ENCODE measurements at places on chromosomes 1 and 21.
A peak's percentile ranks its signal among the peaks of the same experiment; 100 is the strongest.

DNA sequence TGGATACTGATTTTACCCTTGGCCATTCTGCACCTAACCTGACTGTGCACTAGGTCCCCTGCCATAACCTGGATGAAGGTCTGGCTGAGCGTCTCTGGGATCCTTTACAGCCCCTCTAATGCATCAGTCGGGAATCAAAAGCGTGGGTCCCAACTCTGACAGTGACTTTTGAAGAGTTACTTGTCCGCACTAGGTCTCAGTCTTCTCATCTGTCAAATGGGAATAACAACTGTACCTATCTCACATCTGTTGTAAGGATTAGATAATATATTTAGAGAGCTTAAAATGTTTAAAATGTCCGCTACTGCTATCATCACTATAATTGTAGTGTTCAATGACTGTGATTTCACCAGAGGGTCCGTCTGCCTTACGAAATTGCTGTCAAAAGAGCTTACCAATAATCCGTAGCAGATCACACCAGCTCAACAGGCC lies 746 bp downstream of the TADA1 start:
- no peak for DNase-seq

GRCh38 chr1:177092001-177092400 lies 72.5 kb downstream of the ASTN1 start:
- DNase-seq = no peak

- no peak for DNase-seq
These were observed 272.0 kb downstream of the FOXD2 start for GRCh38 chr1:47709872-47710231.

DNA sequence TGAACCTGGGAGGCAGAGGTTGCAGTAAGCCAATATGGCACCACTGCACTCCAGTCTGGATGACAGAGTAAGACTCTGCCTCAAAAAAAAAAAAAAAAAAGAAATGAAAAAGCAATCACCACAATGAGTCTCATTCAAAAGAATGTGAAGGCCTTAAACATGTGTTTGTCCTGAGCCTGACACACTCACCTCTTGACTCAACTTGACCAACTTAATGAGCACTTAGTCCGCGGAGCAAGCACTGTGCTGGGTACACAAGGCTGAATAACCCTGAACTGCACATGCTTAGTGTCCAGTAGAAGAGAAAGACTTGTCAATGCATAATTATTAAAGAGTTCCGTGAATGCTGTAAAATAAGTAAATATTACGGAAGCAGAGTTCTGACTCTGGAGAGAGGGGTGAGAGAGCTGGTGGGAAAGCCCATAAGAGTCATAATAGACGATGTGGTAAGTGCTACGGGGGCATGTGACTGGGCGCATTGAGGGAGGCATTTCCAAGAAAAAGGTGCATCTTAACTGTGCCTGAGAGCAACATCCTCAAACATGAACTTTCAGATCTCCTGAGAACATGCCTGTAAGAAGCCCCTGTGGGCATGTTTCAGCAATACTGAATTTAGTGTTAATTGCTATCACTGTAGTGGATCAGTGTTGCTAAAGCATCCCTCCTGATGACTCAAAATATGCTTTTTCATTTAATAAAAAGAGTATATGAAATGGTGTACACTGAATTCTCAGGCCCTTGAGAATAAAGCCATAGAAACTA lies 27.2 kb downstream of the MCOLN2 start:
- DNase-seq = peak; percentile 33

- DNase-seq = no peak
These were observed 196.1 kb downstream of the KCNH1 start for GRCh38 chr1:210937846-210938245.

DNA sequence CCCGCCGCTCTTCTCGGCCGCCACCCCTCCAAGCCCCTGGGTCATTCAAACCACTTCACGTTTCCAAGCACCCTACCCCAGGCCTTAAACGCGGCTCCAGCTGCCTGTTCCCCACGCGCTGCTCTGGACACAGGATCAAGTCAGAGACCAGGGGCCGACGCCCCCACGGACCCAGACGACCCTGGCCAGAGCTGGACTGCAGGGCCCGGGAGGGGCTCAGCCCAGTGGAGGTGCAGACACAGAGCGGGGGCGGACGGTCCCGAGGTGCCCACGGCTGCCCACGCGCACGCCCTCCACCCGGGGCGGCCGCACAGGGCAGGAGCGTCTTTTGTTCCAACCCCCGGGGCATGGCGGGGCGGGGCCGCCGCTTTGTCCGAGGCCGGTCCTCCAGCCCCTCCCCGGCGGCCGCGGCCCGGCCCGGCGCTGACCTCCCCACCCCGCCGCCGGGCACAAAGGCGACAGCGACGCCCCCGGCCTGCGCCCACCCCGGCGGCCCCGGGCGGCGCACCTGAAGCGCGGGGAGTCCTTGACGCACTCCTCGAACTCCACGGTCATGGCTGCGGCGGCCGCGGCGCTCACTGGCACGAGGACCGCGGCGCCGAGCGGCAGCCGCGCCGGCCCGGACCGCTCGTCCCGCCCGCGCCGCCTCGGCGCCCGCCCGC lies 338 bp downstream of the ACAP3 start:
- DNase-seq = no peak

- no peak for DNase-seq
These were observed at the start of gene BCAN for GRCh38 chr1:156641761-156642264. TSS of gene BCAN (plus strand) at chr1:156642117. CDS start at chr1:156646055, 3,938 bp downstream.

GRCh38 chr1:57013522-57013921 lies 47.7 kb upstream of the C8B start:
- no peak for DNase-seq

DNA sequence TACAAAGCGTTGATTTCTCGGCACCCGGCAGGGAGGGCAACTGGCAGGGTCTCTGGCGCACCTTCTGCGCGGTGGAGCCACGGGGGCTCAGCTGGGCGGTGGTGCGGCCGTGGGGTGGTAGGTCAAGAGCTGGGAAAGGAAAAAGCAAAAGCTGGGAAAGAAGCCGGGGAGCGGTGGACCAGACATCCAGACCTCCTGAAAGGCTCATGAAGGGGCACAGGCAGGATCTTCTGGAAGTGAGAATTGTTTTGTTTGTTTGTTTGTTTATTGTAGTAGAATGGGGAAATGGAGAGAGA lies 7.2 kb upstream of the RNU1-1 start:
- no peak for DNase-seq

DNA sequence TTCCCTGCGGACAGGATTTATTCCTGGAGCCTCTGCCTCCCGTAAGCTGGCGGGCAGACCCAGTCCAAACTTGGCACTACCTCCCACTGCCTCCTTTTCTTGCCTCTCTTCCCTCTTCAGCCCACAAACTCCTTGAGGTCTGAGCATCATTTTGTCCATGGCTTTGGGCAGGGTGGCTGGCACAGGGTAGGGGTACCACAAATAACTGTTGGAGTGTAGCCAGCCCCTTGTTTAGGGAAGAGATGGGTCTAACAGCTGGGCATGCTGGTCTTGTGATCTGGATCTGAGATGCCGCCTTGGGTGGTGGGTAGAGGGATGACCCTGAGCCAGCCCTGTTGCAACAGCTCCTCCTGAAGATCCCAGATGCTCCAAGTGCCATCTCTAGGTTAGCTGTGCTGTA lies 71.4 kb upstream of the CLDN14 start:
- no peak for DNase-seq

DNA sequence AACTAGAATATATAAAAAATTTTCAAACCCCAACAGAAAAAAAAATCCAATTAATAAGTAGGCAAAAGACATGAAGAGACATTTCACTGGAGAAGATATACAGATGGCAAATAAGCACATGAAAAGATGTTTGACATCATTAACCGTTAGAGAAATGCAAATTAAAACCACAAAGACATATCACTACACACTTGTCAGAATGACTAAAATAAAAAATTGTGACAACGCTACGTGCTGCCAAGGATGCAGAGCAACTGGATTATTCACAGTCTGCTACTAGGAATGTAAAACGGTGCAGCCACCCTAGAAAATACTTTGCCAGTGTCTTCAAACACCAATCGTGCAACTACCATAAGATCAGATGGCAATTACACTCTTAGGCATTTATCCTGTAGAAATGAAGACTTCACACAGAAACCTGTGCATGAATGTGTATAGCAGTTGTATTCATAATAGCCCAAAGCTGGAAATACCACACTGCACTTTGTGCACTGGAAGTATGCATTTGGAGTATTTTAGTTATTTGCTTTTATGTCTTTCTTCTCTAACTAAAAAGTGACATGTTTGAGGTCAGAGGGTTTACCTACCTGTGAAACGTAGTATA lies 75.3 kb upstream of the PALMD start:
- no peak for DNase-seq

DNA sequence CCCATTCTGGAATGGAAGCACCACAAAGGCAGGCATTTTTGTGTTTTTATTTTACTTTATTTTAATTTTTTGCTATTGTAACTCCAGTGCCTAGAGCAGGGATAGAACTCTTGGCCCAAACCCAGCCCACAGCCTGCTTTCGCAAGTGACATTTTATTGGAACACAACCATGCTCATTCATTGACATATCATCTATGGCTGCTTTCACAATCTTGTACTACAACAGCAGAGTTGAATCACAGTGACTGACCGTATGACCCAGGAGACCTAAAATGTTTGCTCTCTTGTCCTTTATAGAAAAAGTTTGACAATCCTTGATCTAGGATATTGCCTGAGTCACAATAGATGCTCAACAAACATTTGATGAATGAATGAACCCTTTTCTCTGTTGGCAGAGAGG lies 83.9 kb upstream of the ATP1A1 start:
- DNase-seq = no peak

- DNase-seq = no peak
These were observed 21.3 kb downstream of the UBASH3A start for GRCh38 chr21:42424914-42425541.

GRCh38 chr1:74824497-74825107 lies 91.7 kb downstream of the TYW3 start:
- DNase-seq = no peak

GRCh38 chr1:201782353-201782752 lies 46.6 kb upstream of the IPO9 start:
- no peak for DNase-seq

GRCh38 chr1:26530895-26531598 lies 1.5 kb downstream of the RPS6KA1 start:
- no peak for DNase-seq

GRCh38 chr1:228933753-228934152 lies 198.5 kb downstream of the RHOU start:
- no peak for DNase-seq

DNA sequence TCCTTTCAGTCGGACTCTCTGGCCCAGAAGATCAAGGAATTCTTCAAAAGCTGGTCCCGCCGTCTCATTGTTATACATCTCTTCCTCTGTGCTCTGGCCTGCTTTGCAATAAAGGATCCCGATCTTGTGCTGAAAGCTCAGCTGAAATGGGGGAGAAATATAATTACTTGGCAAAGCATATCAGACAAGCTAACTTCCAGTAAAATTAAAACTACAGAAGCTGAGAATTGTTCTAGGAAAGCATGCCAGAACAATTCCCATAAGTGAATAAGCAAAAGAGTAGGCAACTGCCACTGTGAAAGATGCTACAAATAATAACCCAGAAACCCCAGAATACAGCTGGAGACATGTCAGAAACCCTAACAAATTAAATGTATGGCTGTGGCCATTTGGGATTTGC lies 146.1 kb downstream of the SIPA1L2 start:
- no peak for DNase-seq

- DNase-seq = no peak
These were observed 35.5 kb downstream of the OR10R2 start for GRCh38 chr1:158507511-158507910.

DNA sequence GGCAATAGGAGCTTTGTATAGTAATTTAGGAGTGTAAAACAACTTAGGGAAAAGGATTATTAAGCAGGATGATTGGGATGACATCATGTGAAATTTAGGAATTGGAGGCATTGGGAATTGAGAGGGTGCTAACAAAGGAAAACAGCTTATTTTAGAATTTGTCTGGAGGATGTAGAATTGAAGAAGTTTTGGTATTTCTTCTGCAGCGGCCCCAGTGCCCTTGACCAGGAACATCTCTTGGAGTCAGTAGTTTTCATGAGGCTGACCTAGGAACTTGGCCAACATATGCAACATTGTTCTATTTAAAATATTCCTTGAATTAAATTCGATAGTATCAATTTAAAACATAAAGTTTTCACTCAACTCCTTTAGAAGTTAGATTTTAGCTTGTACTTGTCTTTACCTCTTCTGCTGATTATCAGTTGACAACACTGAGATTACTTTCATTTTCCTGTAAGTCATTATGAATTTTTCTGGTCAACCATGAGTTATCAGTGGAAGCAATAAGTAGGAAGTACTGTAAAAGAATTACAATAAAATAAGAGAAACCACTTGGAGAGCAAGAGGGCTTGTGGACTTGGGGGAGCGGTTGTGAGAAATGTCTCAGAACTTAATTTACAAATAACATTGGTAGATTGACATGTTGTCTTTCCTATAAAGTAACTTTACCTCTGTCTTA lies 52.8 kb downstream of the DYRK1A start:
- DNase-seq = no peak

All from stimulated activated CD8-positive, alpha-beta memory T cell treated with anti-CD3 and anti-CD28 coated beads, Interleukin-2, amount 100 ng/mL, for 48 hours (primary cell).